ENCODE measurements at places on chromosomes 16 and 17. TPM values are rescaled to one million over a fixed set of nuclear protein-coding genes. Genes with fewer than 3 reads are reported as not detected.

The KRTAP9-8 gene
- total RNA-seq = not detected

The RPUSD1 gene
- total RNA-seq = 25.4 TPM

The MRPS7 gene
- total RNA-seq = 38.2 TPM

The KRT33A gene
- total RNA-seq = not detected

The HID1 gene
- 0.82 TPM for total RNA-seq

The ZNF75A gene
- 42.7 TPM for total RNA-seq

The RCVRN gene
- not detected for total RNA-seq

The TSR1 gene
- 27.2 TPM for total RNA-seq

The COTL1 gene
- 780 TPM for total RNA-seq

The LGALS9 gene
- total RNA-seq = 233 TPM

The MAP3K14 gene
- 25.8 TPM for total RNA-seq

The AGRP gene
- total RNA-seq = not detected

The LRRC45 gene
- total RNA-seq = 54.5 TPM

The CORO1A gene
- total RNA-seq = 1,847 TPM

The MAPT gene
- 0.12 TPM for total RNA-seq

The GOT2 gene
- 83.5 TPM for total RNA-seq

The HERPUD1 gene
- total RNA-seq = 81.3 TPM

The TNP2 gene
- total RNA-seq = not detected

The TMEM238L gene
- not detected for total RNA-seq

The CORO6 gene
- total RNA-seq = 2.4 TPM

The RASL10B gene
- 0.37 TPM for total RNA-seq

The RPGRIP1L gene
- total RNA-seq = 4.8 TPM

The HOXB13 gene
- not detected for total RNA-seq

The KRT9 gene
- total RNA-seq = not detected

The VPS9D1 gene
- 13.4 TPM for total RNA-seq

The KRTAP1-1 gene
- total RNA-seq = not detected

The SLC2A4 gene
- total RNA-seq = not detected

The PIMREG gene
- 22.0 TPM for total RNA-seq

The C16orf87 gene
- 10.3 TPM for total RNA-seq

The FAM117A gene
- 34.1 TPM for total RNA-seq

The PHF23 gene
- 59.2 TPM for total RNA-seq

The PRAC1 gene
- total RNA-seq = not detected

The COG8 gene
- total RNA-seq = 31.5 TPM

The GGA3 gene
- total RNA-seq = 86.1 TPM

The ABCC3 gene
- not detected for total RNA-seq

The KCNH4 gene
- 0.17 TPM for total RNA-seq

The OR1F1 gene
- total RNA-seq = not detected

The SEC14L5 gene
- total RNA-seq = not detected

The HYDIN gene
- not detected for total RNA-seq

The MC1R gene
- total RNA-seq = 6.6 TPM

The KRT12 gene
- total RNA-seq = not detected

The UTS2R gene
- total RNA-seq = not detected

The EPX gene
- total RNA-seq = not detected

The TBX21 gene
- 16.0 TPM for total RNA-seq

The KATNB1 gene
- total RNA-seq = 31.7 TPM

The C16orf46 gene
- 0.17 TPM for total RNA-seq

The PLD6 gene
- 10.9 TPM for total RNA-seq

The VAT1L gene
- total RNA-seq = not detected

The FOXF1 gene
- total RNA-seq = not detected

The OR1A1 gene
- not detected for total RNA-seq

The SLC7A6OS gene
- 25.9 TPM for total RNA-seq

The MYH8 gene
- not detected for total RNA-seq

The TP53TG3B gene
- not detected for total RNA-seq

Data from activated CD4-positive, alpha-beta T cell treated with anti-CD3 and anti-CD28 coated beads, Interleukin-2, amount 10 ng/mL, durations not matched to agents 7 days and 5 days (primary cell).